ENCODE measurements at places on chromosomes 4 and X.

DNA sequence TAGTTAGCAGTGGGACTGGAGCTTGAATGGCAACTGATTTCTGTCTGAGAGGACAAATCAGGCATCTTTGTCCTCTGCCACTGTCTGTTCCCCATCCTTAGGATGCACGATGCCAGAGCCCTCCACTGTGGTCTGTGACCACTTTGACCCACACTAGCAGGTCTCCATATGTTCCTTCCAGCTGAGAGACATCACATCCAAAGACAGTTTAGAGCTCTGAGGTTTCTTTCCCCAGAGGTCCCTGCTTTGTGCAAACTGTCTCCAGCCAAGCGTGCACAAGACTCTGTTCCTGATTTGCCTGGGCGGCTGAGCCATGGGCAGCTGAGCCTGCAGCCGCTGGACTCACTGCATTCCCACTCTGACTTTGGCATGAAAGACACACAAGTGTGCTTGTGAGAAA lies 98.0 kb downstream of the PTTG2 start:
- no peak for DNase-seq

DNA sequence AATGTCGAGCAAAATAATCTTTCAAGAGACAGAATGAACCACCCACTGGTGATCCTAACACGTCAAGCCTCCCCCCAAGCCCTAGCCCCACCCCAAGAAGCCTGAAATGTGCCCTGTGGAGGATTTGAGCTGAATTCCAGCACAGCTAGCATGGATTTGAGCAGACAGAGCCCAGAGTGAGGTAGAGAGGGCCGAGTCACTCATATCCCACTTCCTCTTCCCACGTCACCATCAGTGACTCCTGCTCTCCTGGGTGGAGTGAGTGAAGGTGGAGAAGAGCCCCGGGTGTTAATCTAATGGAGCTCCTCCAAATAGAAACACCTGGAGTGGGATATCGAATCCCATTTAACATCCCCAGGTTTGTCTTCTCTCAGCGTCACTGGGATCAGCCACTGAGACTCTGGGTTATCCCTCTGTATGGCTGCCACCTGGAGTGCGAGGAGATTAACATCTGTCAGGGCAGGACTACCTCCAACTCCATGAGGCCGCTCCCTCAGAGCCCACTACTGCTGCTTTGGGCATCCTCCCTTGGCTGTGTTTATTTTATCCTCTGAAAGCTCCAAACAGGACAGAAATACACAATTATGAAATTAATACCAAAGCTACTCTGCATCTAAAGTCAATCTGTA lies 136.6 kb downstream of the NWD2 start:
- DNase-seq = no peak

- no peak for DNase-seq
These were observed 44.1 kb upstream of the KDR start for GRCh38 chr4:55169352-55169961.

GRCh38 chr4:13721894-13722293 lies 94.4 kb upstream of the BOD1L1 start:
- no peak for DNase-seq

All from cerebellar cortex (tissue), 1 donor.